ENCODE measurements at places on chromosomes 5 and 9.

DNA sequence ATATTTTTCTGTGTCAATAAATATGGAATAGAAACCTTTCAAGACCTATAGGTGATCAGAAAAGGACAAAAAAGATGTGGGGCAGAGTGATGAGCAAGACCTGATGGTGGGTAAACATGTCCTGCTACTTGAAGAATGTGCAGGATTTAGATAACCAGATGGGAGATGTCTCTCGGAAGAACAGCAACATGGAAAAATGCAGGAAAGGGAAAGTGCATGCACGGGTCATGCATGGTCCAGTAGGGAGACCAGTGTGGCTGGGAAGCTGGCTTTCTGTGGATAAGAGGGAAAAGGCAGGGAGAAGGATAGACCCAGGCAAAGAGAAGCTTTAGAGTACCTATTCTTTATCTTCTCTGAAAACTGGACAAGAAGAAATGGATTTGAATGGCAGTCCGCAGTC is 7.1 kb upstream of the CAST start:
- no peak for DNase-seq

DNA sequence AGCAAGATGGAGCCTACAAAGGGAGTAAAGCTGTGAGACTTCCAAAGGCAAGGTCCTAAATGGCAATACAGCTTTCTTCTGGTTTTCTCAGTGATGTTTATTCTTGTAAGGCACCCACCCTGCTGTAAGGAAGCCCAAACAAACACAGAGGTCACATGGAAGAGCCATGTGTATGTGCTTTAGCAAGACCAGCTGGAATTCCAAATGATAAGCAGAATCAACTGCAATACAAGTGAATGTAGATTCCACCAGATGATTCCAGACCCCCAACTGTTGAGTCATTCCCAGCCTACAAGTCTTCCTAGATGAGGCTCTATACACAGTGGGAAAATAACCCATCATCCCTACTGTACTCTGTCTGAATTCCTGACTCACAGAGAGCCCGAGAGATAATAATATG is 122.8 kb downstream of the DEPDC1B start:
- DNase-seq = no peak

DNA sequence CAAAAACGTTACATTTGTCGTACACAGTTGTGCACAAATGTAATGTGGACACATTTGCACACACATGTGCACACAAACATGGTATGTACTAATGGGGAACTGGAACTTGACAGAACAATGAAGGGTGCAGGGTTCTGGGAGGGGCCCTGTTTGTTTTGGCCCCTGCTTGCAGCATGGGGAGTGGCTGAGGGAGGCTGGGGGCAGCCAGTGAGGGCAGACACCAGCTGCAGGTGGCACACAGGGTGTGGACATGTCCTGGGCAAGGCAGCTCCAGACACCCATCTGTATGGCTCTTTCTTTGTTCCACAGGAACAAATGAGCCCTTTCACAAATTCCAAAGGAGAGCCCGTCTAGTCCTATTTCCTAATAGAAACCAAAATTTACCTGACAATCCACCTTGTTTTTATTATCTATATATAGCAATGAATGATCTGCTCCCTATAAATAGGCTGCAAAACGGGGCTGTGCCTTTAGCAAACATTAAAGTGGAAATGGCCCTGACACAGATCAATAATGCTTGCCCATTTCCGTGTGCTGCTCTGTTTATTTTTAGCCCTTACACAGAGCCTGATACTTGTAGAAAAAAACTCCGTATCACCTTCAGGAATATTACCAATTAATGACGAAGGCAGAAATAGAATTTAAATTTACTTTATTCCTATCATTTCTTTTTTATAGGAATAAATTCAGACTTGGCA is 26.4 kb downstream of the MARCHF3 start:
- DNase-seq = no peak

DNA sequence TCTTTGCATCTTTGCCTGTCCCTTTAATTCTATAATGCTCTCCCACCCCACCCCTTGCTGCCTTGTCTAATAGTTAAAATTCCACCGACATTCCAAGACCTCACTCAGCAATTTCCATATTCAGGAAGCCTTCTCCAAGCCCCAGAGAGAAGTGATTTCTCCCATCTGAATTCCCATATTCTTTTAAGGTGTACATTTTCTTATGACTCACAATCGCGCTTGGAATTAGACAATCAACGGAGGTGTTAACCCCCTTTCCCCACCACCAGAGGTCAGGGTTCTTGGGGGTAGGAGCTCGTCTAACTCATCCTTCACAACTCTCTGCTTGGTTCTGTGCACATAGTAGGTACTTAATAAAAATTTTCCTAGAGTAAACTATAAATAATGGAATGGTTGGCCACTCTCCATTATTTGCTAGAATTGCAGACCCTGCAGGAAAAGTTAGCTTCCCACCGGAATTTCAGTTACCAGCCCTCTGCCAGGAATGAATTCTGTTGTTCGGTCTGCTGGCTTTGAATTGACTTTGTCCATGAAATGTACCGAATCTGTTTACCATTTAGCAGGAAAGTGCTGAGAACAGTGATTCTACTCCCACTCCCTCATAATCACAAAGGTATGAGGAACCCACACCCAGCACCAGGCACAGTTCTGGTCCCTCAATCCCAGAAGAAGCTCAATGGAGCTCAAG is 5.0 kb downstream of the KCNIP1 start:
- DNase-seq = no peak

GRCh38 chr9:34896112-34896511 is 62.0 kb upstream of the PHF24 start:
- DNase-seq = no peak

Data from inflammatory macrophage (primary cell).